Immature natural killer cell (primary cell): ENCODE measurements at places on chromosomes 4 and X.
A peak's percentile ranks its signal among the peaks of the same experiment; 100 is the strongest.

DNA sequence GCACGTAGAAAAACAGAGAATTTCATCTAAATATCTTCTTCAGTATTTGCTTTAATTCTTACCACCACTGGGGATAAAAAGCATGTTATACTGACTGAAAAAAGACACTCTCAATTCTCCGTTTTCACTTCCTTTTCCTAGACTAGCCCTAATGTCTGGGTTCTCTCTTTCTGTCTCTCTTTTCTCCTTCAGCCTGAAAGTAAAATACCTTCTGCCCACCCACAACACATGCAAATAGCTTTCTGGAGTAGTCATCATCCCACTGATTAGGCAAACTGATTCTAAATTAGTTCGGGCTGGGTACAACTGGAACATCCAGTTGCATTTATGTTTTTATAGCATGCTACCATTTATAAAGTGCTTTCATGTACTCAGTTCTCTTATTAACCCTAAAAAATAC lies 142.4 kb upstream of the ANKRD50 start:
- H3K36me3 ChIP-seq: no peaks in the 10 kb centered on the region
- no peaks in the 10 kb centered on the region for H3K4me1 ChIP-seq
- H3K4me3 ChIP-seq: no peak overlapping the region
- DNase-seq: no peak
- H3K27ac ChIP-seq: no peak overlapping the region

GRCh38 chrX:107050195-107050709 lies 50.2 kb upstream of the MORC4 start:
- H3K4me3 ChIP-seq: no peak overlapping the region
- no peak overlapping the region for H3K27ac ChIP-seq
- no peaks in the 10 kb centered on the region for H3K4me1 ChIP-seq
- DNase-seq: no peak
- no peaks in the 10 kb centered on the region for H3K36me3 ChIP-seq

DNA sequence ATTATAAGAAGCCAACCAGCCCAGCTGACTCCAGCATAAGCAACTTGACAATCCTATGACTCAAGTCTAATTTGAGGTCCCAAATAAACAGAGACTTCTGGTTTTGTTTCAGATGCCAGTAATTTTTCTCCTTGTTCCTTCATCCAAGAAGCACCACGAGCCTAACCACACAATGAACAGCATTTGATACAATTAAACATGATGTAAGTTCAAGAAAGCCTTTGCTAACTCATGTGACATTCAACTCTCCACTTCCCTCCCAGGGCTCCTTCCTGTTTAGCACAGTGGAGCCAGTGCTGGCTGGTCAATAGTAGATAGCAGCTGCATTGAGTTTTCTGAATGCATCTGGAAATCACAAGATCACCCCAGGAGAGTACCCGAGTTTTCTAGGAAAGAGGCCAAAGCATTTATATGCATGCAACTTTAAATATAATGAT lies 206.3 kb downstream of the ARHGAP24 start:
- H3K36me3 ChIP-seq: no peaks in the 10 kb centered on the region
- peak; percentile 0 for DNase-seq
- H3K27me3 ChIP-seq: no peaks in the 10 kb centered on the region

- no peaks in the 10 kb centered on the region for H3K27me3 ChIP-seq
- H3K36me3 ChIP-seq: no peaks in the 10 kb centered on the region
- no peak overlapping the region for H3K27ac ChIP-seq
- no peaks in the 10 kb centered on the region for H3K4me1 ChIP-seq
These were observed 365.8 kb upstream of the TENM3 start for GRCh38 chr4:181877329-181877848.

DNA sequence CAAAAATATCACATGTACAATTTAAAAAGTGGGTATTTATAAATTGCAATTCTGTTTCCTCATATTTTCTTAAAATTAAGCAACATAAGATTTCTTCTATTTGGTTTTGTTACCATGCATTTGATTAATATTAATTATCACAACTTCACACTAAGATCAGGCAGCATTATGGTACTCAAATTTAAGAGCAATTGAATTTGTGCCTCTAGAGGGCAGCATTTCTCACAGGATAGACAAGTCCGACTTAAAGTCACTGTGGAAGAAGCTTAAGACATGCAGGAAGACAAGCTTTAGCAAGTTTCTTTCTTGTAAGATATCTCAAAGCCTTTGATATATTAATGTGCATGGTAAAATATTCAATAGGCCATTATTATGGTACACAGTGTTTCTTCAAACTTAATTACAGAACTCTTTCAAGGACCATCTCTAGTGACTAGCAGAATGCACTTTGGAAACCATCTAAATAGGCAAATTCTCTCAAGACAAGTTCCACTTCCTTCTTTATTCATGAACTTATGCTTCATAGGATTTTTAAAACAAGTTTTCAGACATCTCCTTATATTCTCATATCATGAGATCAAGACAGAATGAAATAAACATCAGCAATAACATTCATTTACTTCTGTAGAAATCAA lies 35.0 kb downstream of the FBXW7 start:
- peaks cover 46% of the 10 kb centered on the region for H3K4me1 ChIP-seq
- no peak overlapping the region for H3K4me3 ChIP-seq
- no peaks in the 10 kb centered on the region for H3K27me3 ChIP-seq
- H3K27ac ChIP-seq: no peak overlapping the region
- no peaks in the 10 kb centered on the region for H3K36me3 ChIP-seq
- peak; percentile 71 for DNase-seq

DNA sequence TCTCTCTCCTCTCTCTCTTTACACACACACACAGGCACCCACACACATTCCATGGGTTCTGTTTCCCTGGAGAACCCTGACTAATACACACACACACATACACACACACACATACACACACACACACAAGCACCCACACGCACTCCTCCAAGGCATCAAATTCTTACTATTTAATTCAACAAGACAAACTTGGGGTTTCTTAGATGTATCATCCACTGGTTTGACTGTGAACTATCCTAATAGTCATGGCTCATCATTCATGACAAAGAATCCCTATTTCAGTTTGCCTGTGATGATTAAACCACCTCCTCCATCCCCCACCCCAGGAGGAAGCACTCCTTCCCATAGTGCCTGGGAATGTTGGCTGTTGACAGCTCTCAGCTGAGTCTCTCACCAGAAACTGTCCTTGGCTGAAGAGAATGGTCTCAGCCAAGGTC lies 98.2 kb downstream of the USP46 start:
- no peak for DNase-seq
- H3K27ac ChIP-seq: no peak overlapping the region
- H3K4me1 ChIP-seq: no peaks in the 10 kb centered on the region
- H3K27me3 ChIP-seq: no peaks in the 10 kb centered on the region

DNA sequence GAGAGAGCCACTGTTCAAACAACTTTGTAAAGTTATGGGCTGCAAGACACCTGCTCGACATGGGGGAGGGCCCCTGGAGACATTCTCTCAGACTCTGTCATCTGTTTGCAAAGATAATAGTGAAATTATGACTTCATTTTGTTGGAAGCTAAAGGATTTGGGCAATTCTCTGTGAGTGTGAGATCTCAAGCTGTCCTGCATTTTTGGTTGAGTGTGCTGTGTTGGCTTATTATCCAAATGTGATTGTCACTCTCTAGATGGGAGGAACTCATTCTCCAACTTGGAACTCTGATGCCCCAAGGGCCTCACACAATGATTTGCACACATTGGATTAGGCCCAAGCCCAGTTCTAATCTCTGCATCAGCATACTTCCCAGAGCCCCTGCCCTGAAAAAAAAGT lies 63.7 kb downstream of the STK32B start:
- no peaks in the 10 kb centered on the region for H3K4me1 ChIP-seq
- DNase-seq: no peak
- no peak overlapping the region for H3K27ac ChIP-seq
- H3K36me3 ChIP-seq: no peaks in the 10 kb centered on the region
- H3K27me3 ChIP-seq: no peaks in the 10 kb centered on the region

GRCh38 chr4:187251896-187252295 lies 528.2 kb upstream of the FAT1 start:
- DNase-seq: no peak
- no peaks in the 10 kb centered on the region for H3K36me3 ChIP-seq

DNA sequence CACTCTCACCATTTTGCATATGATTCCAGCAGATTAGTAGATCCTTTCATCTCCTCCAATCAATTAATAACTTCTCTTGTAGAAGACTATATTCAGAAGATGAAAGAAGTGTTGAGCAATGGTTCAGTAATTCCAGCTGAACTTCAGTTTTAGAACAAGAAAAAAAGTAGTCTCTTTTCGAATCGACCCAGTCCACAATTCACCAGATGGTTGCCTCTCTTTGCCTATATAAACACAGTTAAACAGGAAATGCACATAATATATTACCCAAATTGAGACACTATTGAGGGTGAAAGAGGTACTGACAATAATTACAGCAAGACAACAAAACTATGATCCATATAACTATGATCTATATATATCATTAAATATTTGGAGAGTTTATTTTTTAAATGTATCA lies 16.8 kb upstream of the FAM241A start:
- no peak overlapping the region for H3K27ac ChIP-seq
- DNase-seq: no peak
- no peaks in the 10 kb centered on the region for H3K36me3 ChIP-seq
- no peak overlapping the region for H3K4me3 ChIP-seq
- no peaks in the 10 kb centered on the region for H3K4me1 ChIP-seq

GRCh38 chr4:94135701-94136100 lies 72.0 kb upstream of the SMARCAD1 start:
- no peaks in the 10 kb centered on the region for H3K4me1 ChIP-seq
- peaks cover 1% of the 10 kb centered on the region for H3K27me3 ChIP-seq
- no peak overlapping the region for H3K27ac ChIP-seq
- no peak overlapping the region for H3K4me3 ChIP-seq
- no peaks in the 10 kb centered on the region for H3K36me3 ChIP-seq

- H3K4me3 ChIP-seq: peak overlapping the region; percentile 96
- H3K27ac ChIP-seq: peak overlapping the region; percentile 76
These were observed 482 bp upstream of the MBTPS2 start for GRCh38 chrX:21838937-21839333.

DNA sequence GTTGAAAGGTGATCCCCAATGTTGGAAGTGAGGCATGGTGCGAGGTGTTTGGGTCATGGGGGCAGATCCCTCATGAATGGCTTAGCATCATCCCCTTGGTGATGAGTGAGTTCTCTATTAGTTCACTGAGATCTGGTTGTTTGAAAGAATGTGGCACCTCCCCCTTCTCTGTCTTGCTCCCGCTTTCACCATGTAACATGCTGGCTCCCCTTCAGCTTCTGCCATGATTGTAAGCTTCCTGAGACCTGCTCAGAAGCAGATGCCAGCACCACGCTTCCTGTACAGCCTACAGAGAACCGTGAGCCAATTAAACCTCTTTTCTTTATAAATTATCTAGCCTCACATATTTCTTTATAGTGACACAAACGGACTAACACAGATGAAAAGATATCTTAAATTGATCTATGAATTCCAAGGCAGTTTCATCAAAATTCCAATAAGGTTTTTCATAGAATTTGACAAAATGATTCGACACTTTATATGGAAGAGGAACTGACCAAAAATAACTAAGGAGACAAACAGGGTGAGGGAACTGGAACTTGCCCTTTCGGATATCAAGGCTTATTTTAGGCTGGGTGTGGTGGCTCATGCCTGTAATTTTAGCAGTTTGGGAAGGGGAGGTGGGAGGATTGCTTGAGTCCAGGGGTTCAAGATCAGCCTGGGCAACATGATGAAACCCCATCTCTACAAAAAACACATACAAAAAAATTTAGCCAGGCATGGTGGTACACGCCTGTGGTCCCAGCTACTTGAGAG lies 56.9 kb upstream of the OGT start:
- no peak for DNase-seq
- H3K36me3 ChIP-seq: no peaks in the 10 kb centered on the region
- H3K4me3 ChIP-seq: no peak overlapping the region
- no peak overlapping the region for H3K27ac ChIP-seq

- H3K27ac ChIP-seq: no peak overlapping the region
- no peaks in the 10 kb centered on the region for H3K4me1 ChIP-seq
- no peak for DNase-seq
- H3K4me3 ChIP-seq: no peak overlapping the region
These were observed 209.2 kb downstream of the TECRL start for GRCh38 chr4:64200001-64200555.

- H3K4me1 ChIP-seq: peaks cover 78% of the 10 kb centered on the region
- H3K36me3 ChIP-seq: peaks cover 43% of the 10 kb centered on the region
- H3K27ac ChIP-seq: peak overlapping the region; percentile 97
- no peak for DNase-seq
These were observed 58.4 kb upstream of the MSANTD1 start for GRCh38 chr4:3190549-3190948.

- H3K36me3 ChIP-seq: no peaks in the 10 kb centered on the region
- no peak overlapping the region for H3K27ac ChIP-seq
- no peaks in the 10 kb centered on the region for H3K4me1 ChIP-seq
- DNase-seq: no peak
- no peaks in the 10 kb centered on the region for H3K27me3 ChIP-seq
These were observed 919.6 kb upstream of the DIAPH2 start for GRCh38 chrX:95764972-95765451.

GRCh38 chr4:169117591-169118081 lies 107.6 kb upstream of the CBR4 start:
- no peaks in the 10 kb centered on the region for H3K27me3 ChIP-seq
- H3K4me1 ChIP-seq: no peaks in the 10 kb centered on the region
- H3K36me3 ChIP-seq: no peaks in the 10 kb centered on the region

DNA sequence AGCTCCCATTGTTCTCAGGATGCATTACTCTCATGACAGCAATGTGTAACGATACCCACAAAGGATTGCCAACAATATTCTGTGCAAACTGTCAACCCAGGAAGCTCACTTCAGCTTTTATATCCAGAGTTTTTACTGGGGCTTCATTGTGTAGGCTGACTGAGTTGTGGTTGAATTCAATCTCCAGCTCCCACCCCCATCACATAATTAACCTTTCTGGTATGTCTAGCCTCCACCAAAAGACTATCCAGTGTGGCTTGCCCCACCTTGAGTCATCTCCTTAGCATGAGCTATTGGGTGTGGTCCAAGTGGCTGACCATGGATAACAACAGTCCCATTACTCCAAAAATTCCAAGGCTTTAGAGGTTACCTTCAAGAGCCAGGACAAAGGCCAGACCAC lies 17.7 kb upstream of the TAB3 start:
- H3K27me3 ChIP-seq: peaks cover 2% of the 10 kb centered on the region
- H3K4me1 ChIP-seq: peaks cover 2% of the 10 kb centered on the region
- H3K36me3 ChIP-seq: no peaks in the 10 kb centered on the region
- no peak overlapping the region for H3K4me3 ChIP-seq

- DNase-seq: no peak
- no peak overlapping the region for H3K27ac ChIP-seq
- no peaks in the 10 kb centered on the region for H3K36me3 ChIP-seq
- peaks cover under 1% of the 10 kb centered on the region for H3K27me3 ChIP-seq
- no peak overlapping the region for H3K4me3 ChIP-seq
These were observed 14.3 kb downstream of the TEC start for GRCh38 chr4:48255072-48255958.
